ENCODE measurements at places on chromosomes 1 and 21.

DNA sequence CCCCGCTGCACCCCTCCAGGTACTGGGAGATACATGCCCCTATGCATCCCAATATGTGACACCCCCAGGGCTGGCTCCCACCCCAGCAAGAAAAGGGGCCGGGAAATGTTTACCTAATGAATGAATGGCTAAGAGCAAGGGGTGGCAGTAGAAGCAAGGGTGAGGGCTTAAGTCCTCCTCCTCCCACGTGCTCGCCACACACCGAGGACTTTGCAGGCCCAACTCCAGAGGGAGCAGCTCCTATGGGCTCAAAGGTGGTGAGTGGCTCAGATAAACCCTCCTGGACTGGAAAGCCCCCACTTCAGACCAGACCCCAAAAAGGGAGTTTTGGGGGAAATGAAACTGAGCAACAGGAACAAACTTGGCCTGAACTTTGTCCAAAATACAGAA, 11.4 kb downstream of the SLC45A3 start:
- no peak for DNase-seq

DNA sequence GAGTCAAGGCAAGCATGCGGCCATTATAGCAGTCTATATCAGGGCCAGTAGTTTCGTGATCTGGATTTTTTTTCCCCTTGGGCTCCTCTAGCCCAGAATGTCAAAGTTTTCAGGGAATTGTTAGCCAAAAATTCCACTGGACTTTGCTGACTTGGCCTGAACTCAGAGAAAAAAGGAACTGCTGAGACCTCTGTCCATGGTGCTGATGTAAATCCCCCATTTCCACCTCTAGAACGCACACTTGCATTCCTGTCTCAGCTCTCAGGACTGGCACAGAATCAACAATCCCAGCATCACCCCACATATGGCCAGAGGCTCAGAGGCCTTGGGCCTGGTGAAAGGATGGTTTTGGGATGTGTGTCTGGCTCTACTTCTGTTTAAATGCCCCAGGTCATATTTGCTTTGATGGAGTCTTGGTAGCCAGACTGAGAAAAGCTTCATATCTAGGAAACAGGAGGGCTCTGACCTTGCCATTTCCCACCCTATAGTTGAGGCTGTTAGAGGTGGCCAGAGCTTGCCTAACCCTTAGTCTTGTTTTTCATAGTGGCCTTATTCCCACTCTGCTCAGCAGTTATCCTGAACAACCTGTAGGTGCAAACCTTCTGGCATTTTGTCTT, 16.9 kb upstream of the EFCAB14 start:
- no peak for DNase-seq

GRCh38 chr1:201602413-201603265, 63.7 kb downstream of the NAV1 start:
- DNase-seq: no peak

GRCh38 chr1:7476861-7477547, 294.1 kb upstream of the VAMP3 start:
- DNase-seq: no peak

- DNase-seq: no peak
Observed at GRCh38 chr21:37561941-37562919, 195.7 kb downstream of the DYRK1A start.

DNA sequence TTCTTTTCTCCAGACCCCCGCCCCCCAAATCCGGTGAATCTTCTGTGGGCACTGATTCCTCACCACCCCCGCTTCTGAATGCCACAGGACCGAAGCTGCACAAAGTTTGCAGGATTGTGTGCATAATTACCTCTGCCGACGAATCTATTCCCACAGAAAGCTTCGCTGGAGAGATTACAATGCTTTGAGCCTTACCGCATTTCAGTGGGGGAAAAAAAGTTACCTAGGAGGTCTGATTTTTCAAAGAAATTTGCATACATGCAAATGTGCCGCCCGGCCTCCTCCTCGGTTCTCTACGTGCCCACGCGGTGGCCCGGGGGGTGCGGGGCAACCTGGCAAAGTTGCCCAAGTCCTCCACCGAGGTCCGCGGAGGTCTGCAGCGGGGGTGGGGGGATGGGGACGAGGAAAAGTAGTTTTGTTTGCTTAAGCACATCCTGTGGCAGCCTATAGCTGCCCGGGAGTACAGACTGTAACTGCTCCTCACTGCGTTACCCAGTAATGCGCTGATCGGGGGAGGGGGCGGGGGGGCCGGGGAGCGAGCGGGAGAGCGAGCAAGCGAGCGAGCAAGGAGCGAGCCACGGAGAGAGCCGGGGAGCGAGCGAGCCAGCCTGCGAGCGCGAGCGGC, 563 bp upstream of the NFIA start:
- peak; percentile 64 for DNase-seq

DNA sequence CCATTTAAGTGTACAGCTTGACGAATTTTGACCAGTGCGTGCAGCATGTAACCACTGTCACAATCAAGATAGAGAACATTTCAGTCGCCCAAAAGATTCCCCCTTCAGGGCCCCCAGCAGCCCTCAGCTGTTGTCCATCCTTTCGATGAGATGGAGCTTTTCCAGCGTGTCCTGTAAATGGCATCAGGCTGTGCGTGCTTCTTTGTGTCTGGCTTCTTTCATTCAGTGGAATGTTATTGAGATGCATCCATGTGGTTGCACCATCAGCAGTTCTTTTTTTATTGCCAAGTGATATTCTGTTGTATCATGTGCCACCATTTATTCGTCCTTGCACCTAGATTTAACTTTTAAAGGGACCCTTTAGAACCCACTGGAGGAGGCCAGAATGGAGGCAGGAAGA, 21.9 kb downstream of the UBE2Q1 start:
- DNase-seq: no peak

DNA sequence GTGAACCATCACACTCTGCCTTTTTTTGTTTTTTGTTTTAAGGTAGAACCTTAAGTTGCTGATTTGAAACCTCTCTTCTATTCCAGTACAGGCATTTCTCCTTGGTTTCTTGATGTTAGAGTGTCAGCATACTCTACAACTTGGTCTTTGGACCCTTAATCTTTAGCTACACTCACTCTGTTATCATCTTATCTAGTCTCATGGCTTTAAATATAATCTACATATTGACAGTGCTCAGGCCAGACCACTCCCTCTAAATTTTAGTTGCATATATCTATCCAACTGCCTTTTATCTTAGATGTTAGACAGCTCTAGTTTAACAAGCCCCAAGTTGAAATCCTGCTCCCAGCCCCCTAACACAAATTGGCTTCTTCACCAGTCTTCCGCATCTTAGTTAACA, 22.1 kb downstream of the NME7 start:
- no peak for DNase-seq

GRCh38 chr21:14547834-14548513, 1.9 kb upstream of the SAMSN1 start:
- DNase-seq: no peak

DNA sequence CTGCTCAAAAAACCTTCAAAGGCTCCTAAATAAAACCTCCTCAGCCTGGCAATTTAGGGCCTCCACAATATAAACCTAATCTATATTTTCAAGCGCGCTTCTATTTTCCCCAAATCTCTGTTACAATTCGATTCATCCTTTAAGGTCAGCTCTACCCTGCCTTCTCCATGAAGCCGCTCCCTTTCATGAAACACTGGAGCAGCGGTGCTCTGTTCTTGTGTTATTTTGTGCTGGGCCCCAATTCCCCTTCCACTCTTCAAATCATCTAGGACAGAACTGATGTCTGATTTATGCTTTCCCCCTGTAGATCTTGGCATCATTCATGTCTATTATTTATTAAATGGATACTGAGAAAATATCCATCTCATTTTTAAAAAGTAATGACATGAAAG, 6.9 kb downstream of the ERRFI1 start:
- no peak for DNase-seq

DNA sequence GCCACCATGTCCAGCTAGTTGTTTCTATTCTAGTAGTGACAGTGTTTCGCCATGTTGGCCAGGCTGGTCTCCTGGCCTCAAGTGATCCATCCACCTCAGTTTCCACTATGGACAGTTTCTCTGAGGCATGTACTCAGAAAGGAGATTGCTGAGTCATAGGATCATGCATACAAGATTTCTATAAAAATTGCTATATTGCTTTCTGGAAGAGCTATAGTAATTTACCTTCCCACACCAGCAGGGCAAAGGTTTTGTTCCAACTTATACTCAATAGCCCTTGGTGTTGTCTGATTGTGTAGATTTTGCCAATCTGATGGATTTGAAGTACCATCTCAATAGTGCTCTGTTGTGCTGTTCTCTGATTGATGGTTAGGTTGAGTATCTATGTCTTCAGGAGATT, 15.6 kb upstream of the ATP1A1 start:
- no peak for DNase-seq

DNA sequence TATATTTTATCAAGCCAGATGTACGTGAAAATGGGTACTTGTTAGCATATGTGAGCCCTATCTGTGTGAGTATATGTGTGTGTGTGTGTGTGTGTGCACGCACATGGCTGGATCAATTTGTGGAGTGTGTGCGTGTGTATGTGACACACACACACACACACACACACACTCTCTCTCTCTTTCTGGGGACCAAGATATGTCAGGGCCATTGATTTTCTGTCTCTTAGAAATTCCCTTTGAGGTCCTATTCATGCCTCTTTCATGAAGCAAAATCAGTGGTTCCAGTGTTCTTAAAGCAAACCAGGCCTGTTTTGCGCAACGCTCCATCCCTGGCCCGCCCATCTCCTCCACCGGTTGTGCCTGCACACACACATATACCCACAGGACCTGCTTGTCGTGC, 90.0 kb downstream of the EPHB2 start:
- no peak for DNase-seq

GRCh38 chr1:186802388-186802787, 26.4 kb upstream of the PLA2G4A start:
- DNase-seq: no peak

- no peak for DNase-seq
Observed at GRCh38 chr1:204974327-204974726, 68.7 kb upstream of the CNTN2 start.

- no peak for DNase-seq
Observed at GRCh38 chr1:172724765-172725613, 66.1 kb downstream of the FASLG start.

DNA sequence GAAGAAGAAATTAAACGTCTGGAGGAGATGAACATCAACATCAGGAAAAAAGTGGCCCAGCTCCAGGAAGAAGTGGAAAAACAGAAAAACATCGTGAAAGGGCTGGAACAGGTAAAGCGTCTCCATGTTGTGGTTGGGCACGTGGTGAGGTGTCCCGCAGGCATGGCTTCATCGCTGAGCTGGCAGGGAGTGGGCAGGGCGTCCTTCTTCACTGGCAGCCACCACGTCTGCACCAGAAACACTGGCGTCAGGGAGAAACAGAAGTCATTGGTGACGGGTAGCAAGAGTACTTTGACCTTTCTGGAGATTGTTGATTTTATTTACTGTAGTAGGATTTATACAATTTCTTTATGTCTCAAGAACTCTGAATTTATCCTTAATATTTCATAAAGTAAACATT, 59.0 kb upstream of the DIP2A start:
- no peak for DNase-seq

GRCh38 chr1:223197923-223198627, 55.0 kb upstream of the TLR5 start:
- DNase-seq: no peak

GRCh38 chr1:27616441-27616840, 12.5 kb upstream of the AHDC1 start:
- DNase-seq: no peak
